Hepatocyte (in vitro differentiated cells): ENCODE measurements at places on chromosomes 3 and 15.

GRCh38 chr3:105555206-105555605, 188.5 kb downstream of the ALCAM start:
- H3K27ac ChIP-seq, result no peak overlapping the region
- H3K36me3 ChIP-seq, result no peaks in the 10 kb centered on the region
- H3K4me1 ChIP-seq, result no peaks in the 10 kb centered on the region

DNA sequence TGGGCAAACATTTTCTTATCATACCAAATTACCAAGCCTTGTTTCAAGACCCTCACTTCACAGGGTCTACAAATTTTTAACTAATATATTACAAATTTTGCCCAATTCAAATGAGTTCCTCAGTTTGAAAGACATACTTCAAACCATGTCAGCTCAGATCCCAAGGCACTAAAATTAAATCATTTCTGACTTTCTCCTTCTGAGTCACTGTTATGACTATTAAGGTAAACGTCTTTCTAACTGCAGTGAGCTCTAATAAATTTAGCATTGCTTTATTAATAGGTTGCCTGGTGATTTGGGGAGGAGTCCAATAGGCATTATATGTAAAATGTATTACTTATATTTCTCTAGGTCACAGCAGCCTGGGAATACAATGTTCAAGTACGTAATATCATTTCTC, 158.2 kb upstream of the ARHGEF26 start:
- no peaks in the 10 kb centered on the region for H3K36me3 ChIP-seq
- H3K27me3 ChIP-seq, result no peaks in the 10 kb centered on the region
- H3K4me3 ChIP-seq, result no peak overlapping the region
- DNase-seq, result no peak

DNA sequence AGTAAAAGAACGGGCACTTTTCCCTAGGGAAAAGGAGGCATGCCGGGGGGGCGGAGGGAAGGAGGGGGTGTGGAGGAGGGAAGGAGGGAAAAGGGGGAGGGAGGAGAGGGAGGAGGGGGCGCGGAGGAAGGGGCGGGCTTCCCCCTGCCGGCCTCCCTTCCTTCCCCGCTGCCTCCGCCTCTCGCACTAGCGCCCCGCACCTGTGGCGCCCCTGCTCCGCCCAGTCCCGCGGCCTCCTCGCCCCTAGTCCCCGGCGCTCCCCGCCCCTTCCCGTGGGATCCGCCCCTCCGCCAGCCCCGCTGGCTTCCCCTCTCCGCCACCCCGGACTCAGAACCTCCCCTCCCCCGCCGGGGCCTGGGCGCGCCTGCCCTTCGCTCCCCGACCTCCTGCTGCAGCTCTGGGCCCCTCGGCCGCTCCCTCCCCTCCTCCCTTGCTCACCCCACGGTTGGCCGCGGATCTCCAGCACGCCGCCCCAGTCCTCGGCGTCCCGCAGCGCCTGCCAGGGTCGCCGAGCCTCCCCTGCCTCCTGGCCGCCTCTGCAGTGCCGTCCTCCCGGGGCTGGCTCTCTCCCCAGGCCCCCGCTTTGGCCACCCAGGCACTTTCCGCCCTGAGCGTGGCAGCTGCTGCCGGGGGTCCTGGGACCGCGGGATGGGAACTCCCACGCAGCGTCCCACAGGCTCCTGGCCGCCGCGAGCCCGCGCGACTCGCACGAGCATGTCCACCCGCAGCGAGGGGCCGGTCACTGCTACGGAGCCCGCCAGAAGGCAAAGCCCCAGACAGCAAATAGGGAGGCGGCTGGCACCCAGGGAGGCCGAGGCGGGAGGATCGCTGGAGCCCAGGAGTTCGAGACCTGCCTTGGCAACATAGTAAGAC, 147.4 kb downstream of the TJP1 start:
- H3K27ac ChIP-seq, result peak overlapping the region; percentile 85
- H3K36me3 ChIP-seq, result no peaks in the 10 kb centered on the region
- peaks cover 12% of the 10 kb centered on the region for H3K4me1 ChIP-seq
- peak; percentile 92 for DNase-seq

DNA sequence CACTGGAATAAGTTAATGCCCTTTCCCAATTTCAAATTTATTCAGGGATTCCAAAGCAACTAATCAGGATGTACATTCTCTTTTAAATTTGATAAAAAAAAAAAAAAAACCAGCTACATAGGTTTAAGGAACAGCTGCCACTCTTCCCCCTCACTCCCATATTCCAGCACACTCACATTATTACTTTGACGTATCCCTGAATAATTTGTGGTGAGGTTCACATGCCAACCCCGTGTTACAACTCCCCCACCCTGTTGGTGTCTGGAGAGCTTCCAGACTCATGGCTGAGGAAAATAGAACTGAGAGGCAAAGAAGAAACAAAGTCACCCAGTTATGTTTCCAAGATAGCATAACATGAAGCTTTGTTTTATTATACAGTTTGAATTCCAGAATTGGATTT, 300.5 kb upstream of the MME start:
- DNase-seq, result no peak
- no peak overlapping the region for H3K27ac ChIP-seq
- no peaks in the 10 kb centered on the region for H3K27me3 ChIP-seq
- no peaks in the 10 kb centered on the region for H3K4me1 ChIP-seq
- no peaks in the 10 kb centered on the region for H3K36me3 ChIP-seq

GRCh38 chr15:56272454-56272853, 28.8 kb upstream of the RFX7 start:
- no peaks in the 10 kb centered on the region for H3K36me3 ChIP-seq
- H3K4me1 ChIP-seq, result no peaks in the 10 kb centered on the region
- H3K27me3 ChIP-seq, result no peaks in the 10 kb centered on the region
- H3K4me3 ChIP-seq, result no peak overlapping the region

- H3K27ac ChIP-seq, result no peak overlapping the region
- H3K36me3 ChIP-seq, result no peaks in the 10 kb centered on the region
- H3K27me3 ChIP-seq, result no peaks in the 10 kb centered on the region
- DNase-seq, result no peak
Observed at GRCh38 chr15:63104727-63105126, 16.9 kb upstream of the LACTB start.

GRCh38 chr3:49171775-49172500, 540 bp downstream of the KLHDC8B start:
- peak overlapping the region; percentile 92 for H3K27ac ChIP-seq
- peaks cover 33% of the 10 kb centered on the region for H3K4me1 ChIP-seq
- peak overlapping the region; percentile 96 for H3K4me3 ChIP-seq
- no peak for DNase-seq
- H3K27me3 ChIP-seq, result no peaks in the 10 kb centered on the region

- no peak overlapping the region for H3K4me3 ChIP-seq
- no peak overlapping the region for H3K27ac ChIP-seq
- no peaks in the 10 kb centered on the region for H3K27me3 ChIP-seq
- no peaks in the 10 kb centered on the region for H3K4me1 ChIP-seq
Observed at GRCh38 chr3:56742887-56743286, 58.9 kb downstream of the ARHGEF3 start.

GRCh38 chr15:94445566-94446160, 214.3 kb downstream of the MCTP2 start:
- no peaks in the 10 kb centered on the region for H3K27me3 ChIP-seq
- H3K36me3 ChIP-seq, result no peaks in the 10 kb centered on the region
- peak; percentile 7 for DNase-seq
- H3K4me1 ChIP-seq, result no peaks in the 10 kb centered on the region
- H3K4me3 ChIP-seq, result no peak overlapping the region
- H3K27ac ChIP-seq, result no peak overlapping the region

- H3K36me3 ChIP-seq, result no peaks in the 10 kb centered on the region
- peaks cover 4% of the 10 kb centered on the region for H3K27me3 ChIP-seq
- H3K27ac ChIP-seq, result peak overlapping the region; percentile 91
Observed at GRCh38 chr3:196962930-196963630, 5.6 kb downstream of the PIGZ start.

DNA sequence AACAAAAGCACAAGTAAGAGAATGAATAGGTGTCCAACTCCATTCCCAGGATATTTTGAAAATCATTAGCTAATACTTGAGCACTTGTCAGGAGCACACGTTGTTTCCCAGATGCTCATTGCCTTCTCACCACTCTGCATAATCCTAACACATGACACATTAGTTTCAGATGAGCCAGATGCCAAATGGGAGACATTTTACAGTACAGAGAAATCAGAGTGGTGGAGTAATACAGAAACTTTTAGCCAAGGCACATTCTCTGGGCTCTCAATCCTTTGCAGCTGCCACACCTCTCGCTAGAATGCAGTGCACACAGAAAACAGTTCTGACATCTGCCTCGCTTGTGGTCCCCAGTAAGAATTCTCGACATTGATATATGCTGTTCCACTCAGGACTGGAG, 76.6 kb downstream of the P3H2 start:
- no peak overlapping the region for H3K27ac ChIP-seq
- no peak for DNase-seq
- no peaks in the 10 kb centered on the region for H3K36me3 ChIP-seq
- no peaks in the 10 kb centered on the region for H3K27me3 ChIP-seq
- H3K4me3 ChIP-seq, result no peak overlapping the region

DNA sequence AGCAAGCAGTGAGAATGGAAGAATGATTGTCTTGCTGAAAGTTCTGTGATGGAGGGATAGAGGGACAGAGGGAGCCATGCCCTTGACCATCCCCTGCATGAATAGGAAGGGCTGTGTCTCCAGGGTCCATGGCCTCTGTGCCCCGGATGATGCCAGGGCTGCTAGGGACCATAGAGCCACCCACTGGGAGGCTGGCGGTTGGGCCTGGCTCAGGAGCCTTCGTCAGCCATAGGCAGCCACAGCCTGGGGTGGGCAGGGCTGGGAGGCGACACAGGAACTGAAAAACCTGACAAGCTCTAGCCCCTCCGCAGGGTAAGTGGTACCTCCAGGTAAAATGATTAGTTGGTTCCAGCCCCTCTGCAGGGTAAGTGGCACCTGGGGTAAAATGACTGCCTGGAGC, 19.1 kb upstream of the LAMP3 start:
- no peaks in the 10 kb centered on the region for H3K36me3 ChIP-seq
- peaks cover 27% of the 10 kb centered on the region for H3K27me3 ChIP-seq
- no peak overlapping the region for H3K27ac ChIP-seq

- peaks cover 9% of the 10 kb centered on the region for H3K4me1 ChIP-seq
- H3K27me3 ChIP-seq, result peaks cover 21% of the 10 kb centered on the region
- H3K36me3 ChIP-seq, result no peaks in the 10 kb centered on the region
- no peak overlapping the region for H3K4me3 ChIP-seq
Observed at GRCh38 chr15:74428970-74429780, 4.6 kb downstream of the SEMA7A start.

- H3K4me1 ChIP-seq, result no peaks in the 10 kb centered on the region
- no peak overlapping the region for H3K27ac ChIP-seq
- DNase-seq, result no peak
- no peaks in the 10 kb centered on the region for H3K27me3 ChIP-seq
- H3K4me3 ChIP-seq, result no peak overlapping the region
Observed at GRCh38 chr15:77097248-77097721, 26.4 kb upstream of the TSPAN3 start.

GRCh38 chr3:109316162-109316730, at the start of gene DPPA2:
TSS of gene DPPA2 (minus strand) at chr3:109316517. CDS start at chr3:109314542, 1,975 bp downstream.
- no peak within 1 kb of the TSS for H3K4me3 ChIP-seq
- H3K27me3 ChIP-seq, result no peaks in the 10 kb centered on the region
- no peaks in the 10 kb centered on the region for H3K36me3 ChIP-seq
- DNase-seq, result no peak

GRCh38 chr3:87288446-87288845, 12.1 kb upstream of the POU1F1 start:
- H3K27ac ChIP-seq, result no peak overlapping the region
- no peaks in the 10 kb centered on the region for H3K36me3 ChIP-seq
- H3K27me3 ChIP-seq, result no peaks in the 10 kb centered on the region
- no peaks in the 10 kb centered on the region for H3K4me1 ChIP-seq

GRCh38 chr3:49724586-49724985, 835 bp upstream of the GMPPB start:
- no peak for DNase-seq
- no peaks in the 10 kb centered on the region for H3K27me3 ChIP-seq
- peak overlapping the region; percentile 98 for H3K27ac ChIP-seq
- H3K36me3 ChIP-seq, result no peaks in the 10 kb centered on the region
- peaks cover 15% of the 10 kb centered on the region for H3K4me1 ChIP-seq

- H3K4me1 ChIP-seq, result no peaks in the 10 kb centered on the region
- H3K27me3 ChIP-seq, result peaks cover 5% of the 10 kb centered on the region
- no peak for DNase-seq
Observed at GRCh38 chr3:159236321-159236720, 434.5 kb downstream of the MFSD1 start.

GRCh38 chr3:158671821-158672214, 630 bp downstream of the LXN start:
- peak overlapping the region; percentile 67 for H3K4me3 ChIP-seq
- DNase-seq, result no peak
- H3K36me3 ChIP-seq, result no peaks in the 10 kb centered on the region
- no peaks in the 10 kb centered on the region for H3K4me1 ChIP-seq
- H3K27ac ChIP-seq, result peak overlapping the region; percentile 76

DNA sequence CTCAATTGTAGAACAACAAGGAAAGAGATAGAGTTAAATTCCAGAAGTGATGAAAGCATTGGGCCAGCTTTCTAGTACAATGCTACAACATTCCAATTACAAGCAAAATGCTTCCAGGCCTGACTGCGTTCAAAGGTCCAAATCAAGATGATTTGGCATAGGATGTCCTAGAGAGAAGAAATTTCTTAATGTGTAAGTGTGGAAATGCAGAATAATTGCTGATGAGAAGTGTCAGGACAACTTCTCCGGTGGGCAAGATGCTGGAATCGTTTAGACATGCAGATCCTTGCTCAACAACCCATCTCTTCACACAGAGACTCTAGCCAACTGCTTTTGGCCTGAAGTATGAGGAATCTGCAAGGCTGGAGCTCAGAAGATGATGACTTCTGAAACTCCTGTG, 71.1 kb upstream of the PDZRN3 start:
- H3K27ac ChIP-seq, result no peak overlapping the region
- no peaks in the 10 kb centered on the region for H3K36me3 ChIP-seq
- no peaks in the 10 kb centered on the region for H3K4me1 ChIP-seq
- H3K27me3 ChIP-seq, result no peaks in the 10 kb centered on the region
- no peak for DNase-seq

DNA sequence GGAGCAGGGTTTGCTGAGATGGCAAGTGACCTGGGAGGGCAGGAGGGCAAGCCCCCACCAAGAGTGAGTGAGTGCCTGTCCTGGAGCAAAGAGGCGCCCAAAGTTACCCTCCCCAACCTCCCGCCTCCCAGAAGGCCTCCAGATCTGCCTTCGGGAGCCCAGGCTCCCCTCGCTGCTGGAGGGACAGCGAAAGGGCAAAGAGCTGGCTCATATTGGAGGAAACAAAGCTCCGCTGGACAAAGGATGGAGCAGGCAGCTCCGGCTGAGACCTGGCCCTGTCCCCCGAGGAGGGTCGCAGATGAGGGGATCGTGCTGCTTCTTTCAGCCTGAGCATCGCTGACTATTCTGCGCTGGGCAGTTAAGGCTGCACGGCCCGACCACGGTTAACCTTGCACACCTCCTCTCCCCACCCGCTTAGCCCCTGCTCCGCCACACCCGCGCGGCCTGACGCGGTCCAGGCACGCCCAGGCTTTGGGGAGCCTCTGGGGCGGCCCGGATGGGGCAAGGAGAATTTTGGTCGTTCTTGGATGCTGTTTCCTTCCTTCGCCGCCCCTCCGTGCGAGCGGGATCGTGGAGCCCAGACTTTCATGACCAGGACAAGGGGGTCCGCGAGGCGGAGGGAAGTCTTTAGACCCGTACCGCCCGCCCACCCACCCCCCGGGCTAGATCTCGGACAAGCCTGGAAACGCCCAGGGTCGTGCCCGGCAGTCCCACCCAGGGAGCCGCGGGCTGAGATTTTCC, 651 bp downstream of the PLCD1 start:
- peak overlapping the region; percentile 17 for H3K4me3 ChIP-seq
- DNase-seq, result peak; percentile 42
- H3K27me3 ChIP-seq, result no peaks in the 10 kb centered on the region
- H3K4me1 ChIP-seq, result peaks cover 9% of the 10 kb centered on the region
